ENCODE measurements at places on chromosomes 1 and 21.
A peak's percentile ranks its signal among the peaks of the same experiment; 100 is the strongest.

- no peak for DNase-seq
These were observed 5.1 kb downstream of the PRXL2B start for GRCh38 chr1:2591581-2592261.

GRCh38 chr1:5950201-5950895, 41.9 kb downstream of the NPHP4 start:
- no peak for DNase-seq

DNA sequence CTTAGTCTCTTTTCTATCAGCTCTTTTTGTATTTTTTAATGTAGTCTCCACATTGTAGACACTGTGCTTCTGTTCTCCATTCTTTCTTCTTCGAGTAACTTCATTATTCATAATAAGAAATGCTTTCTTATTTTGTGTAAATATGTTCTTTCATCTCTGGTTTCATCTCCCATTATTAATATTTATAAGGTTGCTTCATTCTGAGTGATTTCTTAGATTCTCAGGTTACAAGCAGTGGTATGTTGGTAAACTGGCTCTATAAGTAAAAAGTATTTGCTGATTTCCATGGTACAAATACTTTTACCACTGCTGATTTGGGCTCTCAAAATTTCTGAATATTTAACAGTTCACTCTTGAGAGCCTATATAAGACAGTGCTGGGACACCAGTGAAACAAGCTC, 81.3 kb downstream of the CDC14A start:
- no peak for DNase-seq

GRCh38 chr1:177915641-177916040, 54.2 kb downstream of the SEC16B start:
- DNase-seq, result no peak

DNA sequence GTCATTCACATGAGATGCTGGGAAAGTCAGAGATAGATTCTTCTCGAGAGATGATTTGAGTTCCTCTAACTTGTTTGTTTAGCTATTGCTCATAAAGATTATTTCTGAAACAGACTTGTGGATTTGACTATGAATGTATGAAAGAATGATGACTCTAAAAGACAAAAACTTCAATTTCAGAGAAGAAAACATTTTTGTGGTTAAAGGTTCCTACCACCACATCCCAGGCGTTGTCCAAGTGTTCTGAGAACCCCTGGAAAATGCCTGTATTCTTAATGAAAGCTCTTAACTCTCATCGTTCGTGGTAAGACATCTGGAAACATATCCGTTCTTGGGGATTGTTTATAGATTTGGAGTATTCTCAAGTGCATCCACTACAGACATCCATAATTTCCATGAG, 228.7 kb downstream of the BARHL2 start:
- DNase-seq, result no peak

DNA sequence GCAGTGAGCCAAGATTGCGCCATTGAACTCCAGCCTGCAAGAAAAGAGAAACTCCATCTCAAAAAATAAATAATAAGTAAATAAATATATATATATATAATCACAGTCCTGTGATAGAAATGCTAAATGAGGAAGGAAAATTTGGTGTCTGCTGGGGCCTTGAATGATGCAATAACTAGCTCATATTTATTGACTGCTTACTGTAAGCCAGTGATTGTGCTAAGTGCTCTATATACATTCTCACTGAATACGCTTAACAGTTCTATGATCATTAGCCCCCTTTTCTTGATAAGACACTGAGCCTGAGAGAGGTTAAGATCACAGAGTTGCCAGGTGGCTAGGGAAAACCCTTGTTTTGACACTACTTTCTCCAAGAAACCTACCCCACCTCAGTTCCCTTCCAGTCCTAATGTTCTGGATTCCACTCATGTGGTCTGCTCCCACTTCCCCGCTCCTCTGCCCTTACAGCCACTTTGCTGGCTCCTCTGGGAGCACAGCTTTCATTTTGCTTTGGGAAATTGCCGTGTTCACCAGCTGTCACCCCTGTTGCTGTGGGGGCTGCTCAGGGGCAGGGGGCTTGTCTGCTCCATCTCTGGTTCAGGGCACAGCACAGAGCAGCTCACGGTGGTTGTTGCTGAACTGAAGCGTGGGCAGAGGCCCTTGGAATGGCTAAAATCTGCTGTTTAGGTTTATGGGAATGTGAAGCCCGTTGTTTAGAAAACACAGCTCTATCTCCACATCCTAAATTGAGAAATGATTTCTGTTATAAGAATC, 2.5 kb upstream of the BMP8A start:
- DNase-seq, result no peak

DNA sequence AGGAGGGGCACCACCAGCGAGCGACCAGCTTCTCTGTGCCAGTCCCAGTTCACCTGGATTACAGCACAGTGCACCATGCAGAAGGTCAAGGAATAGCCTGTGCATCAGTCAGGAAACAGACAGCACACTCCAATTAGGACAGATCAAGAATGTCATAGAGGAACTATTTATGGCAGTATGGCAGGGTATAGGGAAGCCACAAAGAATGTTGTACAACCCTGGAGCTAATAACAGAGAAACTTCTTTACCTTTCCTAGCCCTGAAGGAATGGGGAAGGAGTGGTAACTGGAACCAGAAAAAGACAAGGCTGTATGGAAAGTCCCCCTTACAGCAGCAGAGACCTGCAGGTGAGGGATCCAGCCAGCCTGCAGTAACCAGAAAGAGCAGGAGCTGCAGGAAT, 87.8 kb upstream of the USP24 start:
- no peak for DNase-seq

GRCh38 chr1:186710696-186711095, 30.5 kb upstream of the PTGS2 start:
- DNase-seq, result no peak

- no peak for DNase-seq
These were observed 49.6 kb downstream of the EDN2 start for GRCh38 chr1:41434748-41435449.

DNA sequence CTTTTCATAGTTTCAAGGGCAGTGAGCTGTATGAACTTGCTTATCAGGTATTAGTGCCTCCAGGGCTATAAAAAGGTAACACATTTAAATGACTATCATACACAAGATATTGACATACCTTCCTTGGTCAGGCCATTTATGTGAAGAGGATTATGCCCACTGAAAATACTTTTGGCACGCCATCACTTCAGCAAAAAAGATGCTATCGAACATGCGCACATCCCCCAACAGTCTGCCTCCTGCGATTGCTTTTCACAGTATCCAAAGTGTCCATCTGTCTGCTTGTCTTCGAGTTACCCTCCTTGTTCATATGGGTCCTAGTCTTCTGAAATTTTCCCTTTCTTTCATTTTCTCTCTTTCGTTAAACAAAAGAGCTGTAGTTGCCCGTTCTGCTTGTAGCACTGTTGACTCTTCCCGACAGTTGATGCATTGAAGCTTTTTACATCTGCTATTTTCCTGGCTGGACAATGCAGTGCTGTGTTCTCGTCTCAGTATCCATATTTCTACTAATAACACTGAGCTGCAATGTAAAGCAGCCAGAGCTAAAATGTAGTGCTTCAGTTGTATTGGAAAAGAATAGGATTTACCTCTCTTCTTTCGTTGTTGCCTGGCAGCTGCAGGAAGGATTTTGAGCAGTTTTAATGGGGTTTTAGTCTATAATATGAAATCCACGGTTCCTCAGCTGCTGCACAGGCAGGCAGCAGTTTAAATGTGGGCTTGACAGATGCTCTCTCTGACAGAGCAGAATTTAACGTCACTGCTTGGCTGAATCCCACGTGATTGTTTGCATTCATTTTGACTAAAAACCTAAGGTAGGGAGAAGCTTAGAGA, at the start of gene B3GALT2:
Gene B3GALT2, minus strand, starts transcription at position 713 of the 831 bp plus-strand sequence. CDS start 5,051 bp downstream, outside the sequence.
- no peak for DNase-seq

DNA sequence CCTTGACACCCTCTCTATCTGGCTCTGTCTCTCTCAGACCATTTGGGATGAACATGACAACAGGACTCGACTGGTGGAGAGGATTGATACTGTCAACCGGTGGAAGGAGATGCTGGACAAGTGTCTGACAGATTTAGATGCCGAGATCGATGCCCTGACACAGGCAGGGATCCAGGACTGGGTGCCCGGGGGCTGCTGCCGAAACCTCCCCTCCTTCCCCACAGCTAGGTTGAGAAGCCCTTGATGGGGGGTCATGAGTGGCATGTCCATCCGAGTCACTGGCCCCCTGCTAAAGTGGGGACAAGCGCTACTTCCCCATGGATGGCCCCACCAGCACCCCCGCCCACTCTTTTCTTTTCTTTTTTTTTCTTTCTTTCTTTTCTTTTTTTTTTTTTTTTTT, 1.2 kb downstream of the TEKT2 start:
- DNase-seq, result no peak

DNA sequence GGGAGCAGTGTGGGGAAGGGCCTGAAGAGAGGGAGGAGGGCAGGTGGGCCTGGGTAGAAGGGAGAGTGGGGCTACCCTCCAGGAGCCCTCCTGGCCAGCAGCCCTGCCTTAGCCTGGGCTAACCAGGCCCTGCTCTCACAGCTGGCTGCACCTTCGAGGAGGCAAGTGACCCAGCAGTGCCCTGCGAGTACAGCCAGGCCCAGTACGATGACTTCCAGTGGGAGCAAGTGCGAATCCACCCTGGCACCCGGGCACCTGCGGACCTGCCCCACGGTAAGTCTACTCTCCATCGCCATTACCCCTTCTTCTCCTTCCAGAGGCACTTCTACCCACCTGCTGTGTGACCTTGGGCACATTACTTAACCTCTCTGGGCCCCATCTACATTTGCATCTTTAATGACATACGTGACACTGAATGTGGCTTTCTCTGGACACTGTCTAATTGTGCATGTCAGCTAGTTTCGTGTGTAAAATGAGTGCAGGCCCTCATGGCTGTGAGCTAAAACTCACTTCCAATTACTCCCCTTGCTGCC, 18.9 kb downstream of the PTPRU start:
- no peak for DNase-seq

DNA sequence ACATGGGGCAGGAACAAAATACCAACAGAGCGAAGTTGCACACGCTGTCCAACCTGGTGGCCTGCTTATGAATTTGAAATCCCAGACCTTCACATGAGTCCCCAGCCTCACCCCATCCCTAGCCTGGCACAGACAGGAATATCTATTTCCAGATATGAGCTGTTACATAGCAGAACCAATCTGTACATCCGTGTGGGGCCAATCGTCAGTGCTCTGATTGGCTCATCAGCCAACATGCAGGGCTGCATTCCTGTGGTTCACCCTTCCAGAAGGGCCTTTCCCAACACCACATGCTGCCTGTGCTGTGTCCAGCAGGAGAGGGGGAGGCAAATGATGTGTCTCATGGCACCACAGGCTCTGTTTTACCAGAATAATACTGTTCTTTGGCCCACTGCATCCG, 31.3 kb downstream of the CCN1 start:
- DNase-seq, result peak; percentile 98

DNA sequence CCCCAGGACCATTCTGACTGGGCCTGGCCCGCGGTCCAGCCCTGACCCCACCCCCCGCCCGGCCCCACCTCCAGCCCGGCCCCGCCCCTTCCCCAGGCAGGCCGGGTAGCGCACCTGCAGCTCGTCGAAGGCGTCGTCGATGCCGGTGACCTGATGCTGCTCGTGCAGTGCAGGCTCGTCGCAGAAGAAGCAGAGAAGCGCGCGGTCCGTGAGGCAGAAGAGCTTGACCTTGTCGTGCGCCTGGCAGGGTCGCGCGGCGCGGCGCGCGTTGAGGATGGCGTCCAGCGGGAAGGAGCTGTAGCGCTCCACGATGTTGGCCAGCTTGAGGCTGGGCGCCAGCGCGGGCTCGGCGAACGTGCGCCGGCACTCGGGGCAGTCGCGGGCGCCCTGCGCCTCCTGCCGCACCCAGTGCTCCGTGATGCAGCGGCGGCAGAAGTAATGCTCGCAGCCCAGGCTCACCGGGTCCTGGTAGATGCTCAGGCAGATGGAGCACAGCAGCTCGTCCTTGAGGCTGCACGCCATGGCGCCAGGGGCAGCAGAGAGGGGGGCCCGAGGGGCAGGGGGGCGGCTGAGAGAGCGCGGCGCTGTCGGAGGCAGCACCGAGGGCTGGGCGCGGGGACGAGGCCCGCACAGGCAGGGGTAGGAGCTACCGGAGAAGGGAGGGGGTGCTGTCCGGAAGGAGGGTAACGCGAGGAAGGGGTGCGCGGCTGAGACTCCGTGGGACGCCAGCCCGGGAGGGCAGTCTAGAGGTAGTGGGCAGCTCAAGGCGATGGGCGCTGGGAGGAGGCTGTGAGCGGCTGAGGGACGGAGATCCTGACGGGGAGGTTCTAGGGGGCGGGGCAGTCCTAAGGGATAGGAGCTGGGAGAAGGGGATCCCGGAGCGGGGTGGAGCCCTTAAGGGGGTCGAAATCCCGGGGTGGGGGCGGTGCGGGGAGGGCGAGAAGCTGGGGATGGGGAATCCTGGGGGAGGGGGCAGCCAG, 642 bp downstream of the TRIM62 start:
- peak; percentile 56 for DNase-seq

DNA sequence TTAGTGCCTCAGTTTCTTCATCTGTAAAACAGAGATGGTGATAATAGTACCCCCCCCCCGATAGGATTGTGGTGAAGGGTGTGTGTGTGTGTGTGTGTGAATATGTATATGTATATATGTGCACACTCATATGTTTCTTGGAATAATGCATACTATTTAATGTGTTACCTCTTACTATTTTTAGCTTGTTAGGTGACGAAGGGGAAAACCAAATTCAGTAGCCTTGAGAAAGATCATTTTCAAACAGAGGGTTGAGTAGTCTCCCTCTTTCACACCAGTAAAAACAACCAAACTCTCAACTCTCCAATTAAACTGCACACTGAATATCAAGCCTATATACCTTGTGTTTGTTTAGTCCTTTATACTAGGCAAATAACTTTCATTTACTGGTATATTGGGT, 75.7 kb downstream of the NTMT2 start:
- no peak for DNase-seq

GRCh38 chr1:185656663-185657062, 77.5 kb upstream of the HMCN1 start:
- no peak for DNase-seq

GRCh38 chr1:112322983-112323678, 72.9 kb upstream of the CTTNBP2NL start:
- no peak for DNase-seq

DNA sequence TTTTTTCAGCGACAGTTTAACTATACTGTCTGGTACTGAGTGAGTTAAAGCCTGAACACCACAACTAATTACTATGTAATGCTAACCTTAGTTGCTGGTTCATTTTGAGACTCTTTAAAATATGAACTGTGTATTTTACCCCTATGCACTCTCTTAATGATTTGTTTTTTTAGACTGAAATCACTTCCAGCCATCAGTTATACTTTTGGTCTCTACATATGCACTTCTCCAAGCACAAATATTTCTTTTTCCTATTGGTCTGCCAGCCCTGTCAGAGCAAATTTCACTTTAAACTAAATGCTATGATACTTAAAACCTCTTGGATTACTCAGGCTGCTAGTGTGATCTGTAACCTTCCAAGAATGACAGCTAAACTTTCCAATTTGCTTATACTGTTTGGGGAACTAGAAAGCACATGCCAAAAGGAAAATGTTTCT, 38.1 kb upstream of the SCYL3 start:
- DNase-seq, result no peak

DNA sequence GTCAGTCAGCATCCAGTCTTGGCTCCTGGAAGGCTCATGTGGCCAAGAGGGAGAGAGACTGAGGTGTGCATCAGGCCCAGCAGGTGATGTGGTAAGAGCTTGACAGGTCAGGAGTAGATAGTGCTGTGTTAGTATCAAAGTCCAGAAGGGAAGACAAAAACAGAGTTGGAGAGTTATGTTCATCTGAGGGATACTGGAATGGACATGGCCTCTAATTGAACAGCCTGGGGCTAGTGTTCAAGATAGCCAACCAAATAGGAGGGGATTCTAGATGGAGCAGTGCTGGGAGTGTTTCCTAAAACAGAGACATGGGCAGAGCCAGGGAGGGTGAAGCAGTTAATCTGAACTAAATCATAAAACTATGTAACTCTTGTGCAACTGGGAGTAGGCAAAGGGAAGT, 120.7 kb upstream of the MARK1 start:
- DNase-seq, result no peak

- no peak for DNase-seq
These were observed 192.5 kb upstream of the ZRANB2 start for GRCh38 chr1:71273334-71273733.

Data from ACHN (cell line).